ENCODE measurements at places on chromosomes 12 and 14.

GRCh38 chr14:101474563-101475455 lies 86.5 kb upstream of the DIO3 start:
- DNase-seq: no peak

DNA sequence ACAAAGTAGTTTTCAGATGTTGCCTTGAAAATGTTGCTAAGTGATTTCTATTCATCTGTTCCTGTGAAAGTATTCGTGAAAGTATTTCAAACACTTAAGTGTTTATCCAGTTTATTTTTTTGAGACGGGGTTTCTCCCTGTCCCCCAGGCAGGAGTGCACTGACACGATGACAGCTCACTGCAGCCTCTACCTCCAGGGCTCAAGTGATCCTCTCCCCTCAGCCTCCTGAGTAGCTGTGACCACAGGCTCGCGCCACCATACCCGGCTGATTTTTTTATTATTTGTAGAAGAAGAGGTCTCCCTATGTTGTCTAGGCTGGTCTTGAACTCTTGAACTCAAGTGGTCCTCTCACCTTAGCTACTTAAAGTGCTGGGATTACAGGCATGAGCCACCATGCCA lies 1.7 kb downstream of the ZDHHC17 start:
- DNase-seq: no peak

DNA sequence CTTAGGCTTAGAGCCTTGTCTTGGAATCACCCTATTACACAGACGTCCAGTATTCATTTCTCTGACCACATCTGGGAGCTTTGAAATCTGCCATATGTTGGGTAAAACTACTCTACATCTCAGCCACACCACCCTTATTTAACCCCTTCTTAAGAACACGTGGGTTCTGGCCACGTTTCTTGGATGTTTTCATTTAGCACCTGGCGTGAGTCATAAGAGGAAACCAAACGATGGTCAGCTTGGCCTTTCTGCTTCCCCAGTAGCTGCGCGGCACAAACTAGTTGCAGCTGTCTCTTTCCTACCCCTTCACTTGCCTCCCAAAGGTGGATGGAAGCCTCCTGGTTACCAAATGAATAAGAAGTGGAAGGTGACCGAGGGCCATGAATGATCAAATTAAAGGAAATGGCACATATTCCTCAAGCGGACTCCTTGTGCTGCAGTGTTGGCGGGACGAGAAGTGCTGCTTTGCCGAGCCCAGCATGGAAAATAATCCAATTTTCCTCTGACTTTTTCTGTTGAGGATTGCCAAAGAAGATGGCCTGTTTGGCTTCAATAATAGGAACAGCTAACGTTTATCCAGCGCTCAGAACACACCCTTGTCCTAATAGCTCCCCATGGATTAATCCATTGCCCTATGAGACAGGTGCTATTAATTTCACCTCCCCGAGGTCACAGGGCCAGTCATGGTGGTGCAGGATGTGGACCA lies 154.1 kb downstream of the ZNF664 start:
- no peak for DNase-seq

DNA sequence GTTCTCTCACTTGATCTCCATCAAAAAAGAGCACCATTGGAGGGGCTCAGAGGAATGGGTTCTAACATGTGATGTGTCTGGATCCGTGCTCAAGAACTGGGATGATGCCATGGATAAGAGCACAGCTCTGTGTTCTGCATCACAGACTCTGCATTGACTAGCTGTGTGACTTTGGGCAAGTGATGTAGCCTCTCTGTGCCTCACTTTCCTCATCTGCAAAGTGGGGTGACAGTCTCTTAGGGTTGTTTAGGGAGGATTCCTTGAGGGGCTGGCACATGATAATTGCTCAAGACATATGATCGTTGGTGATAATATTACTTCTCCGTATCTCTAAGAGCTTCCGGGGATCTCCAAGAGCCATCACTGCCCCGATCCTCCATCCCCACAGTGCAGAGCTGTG lies 202.3 kb downstream of the CHST11 start:
- no peak for DNase-seq

DNA sequence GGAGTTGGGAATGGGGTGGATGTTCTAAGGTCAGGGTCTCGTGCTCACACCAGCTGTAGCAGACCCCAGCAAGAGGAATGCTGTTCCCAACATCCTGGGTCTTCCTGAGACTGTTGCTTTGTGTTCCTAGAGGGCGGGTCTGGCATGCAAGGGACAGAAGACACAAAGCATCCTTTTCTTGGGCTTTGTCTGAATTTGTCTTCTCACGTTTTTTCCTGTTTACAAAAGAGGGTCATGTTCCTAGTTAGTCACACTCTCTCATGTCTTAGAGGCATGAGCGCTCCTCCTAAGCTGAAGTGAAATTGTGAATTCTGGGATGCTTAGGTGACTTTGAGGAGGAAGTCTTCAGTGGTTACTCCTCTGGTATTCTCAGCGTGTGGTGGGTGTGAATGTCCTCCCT lies 9.6 kb upstream of the TAMALIN start:
- no peak for DNase-seq

- no peak for DNase-seq
Observed at GRCh38 chr12:22653791-22654190, 28.8 kb downstream of the ETNK1 start.
